ENCODE measurements at places on chromosomes 4 and X.

- DNase-seq, result no peak
These were observed 18.7 kb upstream of the GALNTL6 start for GRCh38 chr4:171794528-171794927.

DNA sequence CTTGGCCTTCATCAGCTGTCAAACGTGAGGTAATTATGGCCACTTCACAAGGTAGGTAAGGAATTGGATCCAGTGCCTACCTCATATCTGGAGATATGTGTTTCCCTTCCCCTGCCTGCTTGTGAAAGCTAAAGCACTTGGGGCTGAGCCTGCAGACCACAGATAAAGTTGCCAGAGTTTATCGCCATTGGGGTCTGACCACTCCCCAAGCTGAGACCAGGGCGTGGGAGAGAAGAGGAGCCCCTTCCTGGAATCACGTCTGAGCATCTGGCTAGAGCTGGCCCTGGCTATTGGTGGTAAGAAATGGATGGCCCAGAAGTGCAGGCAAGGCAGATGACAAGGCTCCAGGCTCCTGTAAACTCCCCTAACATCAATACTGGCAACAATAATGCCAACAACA lies 2.7 kb downstream of the ALAS2 start:
- no peak for DNase-seq

DNA sequence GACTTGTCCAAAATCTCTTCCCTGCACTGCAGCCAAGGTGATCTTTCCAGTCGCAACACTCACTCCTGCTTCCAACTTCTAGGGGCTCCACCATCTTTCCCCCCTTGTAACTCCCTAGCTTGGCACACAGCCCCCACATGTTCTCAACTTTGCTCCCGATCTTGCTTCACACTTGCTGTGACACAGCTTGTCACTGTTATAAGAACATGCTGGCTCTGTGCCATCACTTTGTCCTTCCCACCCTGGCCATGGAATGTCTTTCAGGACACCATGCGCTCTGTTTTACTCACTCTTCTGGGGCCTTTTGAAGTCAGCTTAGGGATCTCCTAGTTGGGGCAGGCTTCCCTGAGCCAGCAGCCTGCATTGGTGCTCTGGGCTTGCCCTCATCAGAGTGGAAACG lies 2.5 kb downstream of the NSDHL start:
- no peak for DNase-seq

DNA sequence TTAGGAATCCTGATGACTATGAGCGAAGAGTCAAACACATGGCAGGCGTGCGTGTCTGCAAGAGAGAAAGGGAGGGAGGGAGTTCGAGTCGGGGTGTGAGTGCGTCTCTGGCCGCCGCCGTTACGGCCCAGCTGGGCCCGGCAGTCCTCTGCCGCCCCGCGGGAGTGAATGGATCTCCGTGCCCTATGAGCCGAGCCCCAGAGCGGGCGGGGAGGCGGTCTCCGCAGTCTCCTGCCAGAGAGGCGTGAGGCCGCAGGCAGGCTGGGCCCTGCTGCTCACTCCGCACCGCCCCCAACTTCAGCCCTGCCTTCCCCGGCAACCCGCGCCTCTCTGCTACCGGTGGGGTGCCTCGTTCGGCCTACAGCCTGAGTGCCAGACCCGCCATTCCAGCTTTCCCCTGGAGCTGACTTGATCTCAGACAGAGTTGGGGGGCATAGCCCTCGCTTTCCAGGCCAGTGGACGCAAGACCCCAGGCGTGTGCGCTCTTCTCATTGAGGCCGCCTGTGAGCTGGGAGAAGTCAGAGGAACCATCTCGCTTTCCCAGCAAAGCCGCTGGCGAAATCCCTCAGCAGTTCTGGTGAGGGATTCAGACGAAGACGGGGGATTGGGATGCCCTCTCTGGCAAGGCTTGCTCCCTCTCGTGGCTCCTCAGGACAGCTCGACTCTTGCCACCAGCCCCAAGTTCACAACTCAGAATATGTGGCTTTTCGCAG lies 1.4 kb downstream of the SLC16A2 start:
- DNase-seq, result no peak

DNA sequence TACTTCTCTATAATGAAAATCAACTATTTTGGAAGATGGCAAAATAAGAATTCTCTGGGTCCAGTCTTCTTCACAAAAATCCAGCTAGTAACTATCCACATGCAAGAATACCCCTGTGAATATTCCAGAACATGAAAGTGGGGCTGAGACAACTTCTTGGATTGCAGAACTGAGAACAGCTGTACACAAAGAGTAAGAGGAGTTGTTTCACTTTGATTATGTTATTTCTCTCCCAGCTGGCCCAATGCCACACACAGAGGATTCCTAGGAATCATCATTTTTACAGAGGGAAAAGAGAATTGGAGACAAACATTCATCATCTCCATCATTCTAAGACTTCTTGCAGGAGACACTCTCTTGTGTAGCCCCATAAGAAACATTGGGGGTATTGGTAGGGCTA lies 782.2 kb upstream of the LCORL start:
- no peak for DNase-seq

DNA sequence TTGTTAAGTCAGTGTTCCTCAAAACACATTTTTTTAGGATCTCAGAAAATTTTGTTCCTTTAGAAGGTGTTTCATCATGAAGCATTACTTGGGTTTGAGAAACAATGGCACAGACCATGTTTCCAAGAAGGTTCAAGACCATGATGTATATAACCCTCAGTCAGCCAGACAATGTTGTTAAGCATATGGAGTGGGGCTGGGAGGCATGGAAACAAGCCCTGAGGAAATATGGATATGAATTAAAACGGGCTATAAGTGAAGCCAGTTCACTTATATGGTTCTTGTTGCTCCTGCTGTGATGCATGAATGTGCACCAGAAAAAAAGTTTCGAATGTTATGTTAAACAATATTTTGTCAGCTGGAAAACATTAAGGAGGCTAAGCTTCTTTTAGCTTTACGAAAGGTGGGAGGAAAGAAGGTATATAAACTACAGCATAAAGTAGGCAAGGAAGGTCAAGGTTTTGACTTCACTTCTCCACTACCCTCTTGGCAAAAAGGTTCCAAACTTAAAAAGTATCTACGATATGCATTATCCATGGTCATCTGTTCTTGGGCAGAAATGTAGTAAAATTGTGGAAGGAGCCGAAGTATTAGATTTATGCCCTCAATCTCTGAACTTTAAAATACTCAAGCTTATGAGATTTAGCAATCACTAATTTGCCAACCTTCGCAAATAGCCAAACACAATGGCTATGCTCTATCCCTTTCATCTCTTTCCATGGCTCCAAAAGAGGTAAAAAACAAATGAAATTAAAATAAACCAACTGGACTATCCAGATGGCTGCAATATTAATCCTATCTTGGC lies 277.3 kb downstream of the CHIC1 start:
- DNase-seq, result no peak

DNA sequence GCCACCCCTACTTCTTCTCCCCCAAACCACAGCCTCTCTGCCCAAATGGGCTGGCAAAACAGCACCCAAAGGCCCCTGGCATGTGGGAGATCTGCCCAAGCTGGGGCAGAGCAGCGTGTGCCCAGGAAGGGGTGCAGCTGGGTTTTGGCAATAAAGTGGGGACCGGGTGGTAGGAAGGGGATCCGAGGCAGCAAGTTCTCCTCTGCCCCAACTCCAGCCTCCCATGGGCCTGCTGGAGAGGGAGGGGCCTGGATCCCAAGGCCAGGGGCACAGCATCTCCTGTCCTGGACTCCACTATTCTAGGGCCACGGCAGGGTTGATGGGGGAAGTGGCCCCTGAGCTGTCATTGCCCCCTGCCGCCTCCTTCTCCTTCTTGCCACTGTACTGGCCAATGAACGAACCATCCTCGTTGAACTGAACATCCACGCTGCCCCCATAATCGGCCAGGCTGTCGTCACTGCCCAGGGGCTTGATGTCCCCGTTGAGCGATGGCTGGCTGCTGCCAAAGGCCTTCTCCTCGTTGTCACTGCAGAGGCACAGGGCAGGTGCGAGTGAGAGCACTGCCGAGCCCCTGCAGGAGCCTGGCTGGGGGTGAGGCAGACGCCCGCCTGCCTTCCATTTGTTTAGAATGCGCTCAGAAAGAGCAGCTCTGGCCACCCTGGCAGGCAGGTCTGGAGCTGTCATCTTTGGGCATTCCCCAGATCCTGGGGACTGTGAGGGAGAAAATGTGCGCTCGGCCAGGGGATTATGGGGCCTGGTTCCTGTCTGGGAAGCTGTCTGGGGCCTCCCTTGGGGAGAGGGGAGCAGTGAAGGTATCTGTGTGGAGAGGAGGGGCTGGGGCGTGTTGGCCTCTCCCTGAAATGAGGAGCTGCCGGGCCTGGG lies 23.4 kb downstream of the L1CAM start:
- no peak for DNase-seq

GRCh38 chr4:30616942-30617646 lies 103.1 kb upstream of the PCDH7 start:
- DNase-seq, result no peak

- no peak for DNase-seq
These were observed 14.9 kb upstream of the CDKN2AIP start for GRCh38 chr4:183429489-183429888.

- no peak for DNase-seq
These were observed 4.3 kb downstream of the WDR44 start for GRCh38 chrX:118350221-118350620.

GRCh38 chrX:108199691-108200090 lies 108.1 kb downstream of the ATG4A start:
- no peak for DNase-seq

GRCh38 chrX:118545510-118545909 lies 49.9 kb downstream of the DOCK11 start:
- DNase-seq, result no peak

DNA sequence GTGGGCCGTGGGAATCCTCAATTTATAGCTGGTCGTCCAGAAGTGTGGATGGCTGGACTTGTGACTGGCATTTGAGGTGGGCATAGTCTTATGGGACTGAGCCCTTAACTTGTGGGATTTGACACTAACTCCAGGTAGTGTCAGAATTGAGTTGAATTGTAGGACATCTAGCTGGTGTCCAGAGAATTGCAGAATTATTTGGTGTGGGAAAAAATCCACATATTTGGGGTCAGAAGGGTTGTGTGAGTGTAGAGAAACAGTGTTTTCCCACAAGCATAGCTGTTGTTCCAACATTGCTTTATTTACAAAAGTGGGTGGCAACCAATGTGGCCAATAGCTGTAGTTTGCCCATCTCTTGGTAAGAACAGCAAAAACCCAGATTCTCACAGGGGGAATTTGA lies 91.3 kb downstream of the MOSPD2 start:
- DNase-seq, result no peak

- no peak for DNase-seq
These were observed 1995.9 kb downstream of the C4orf33 start for GRCh38 chr4:131091896-131092295.

- DNase-seq, result no peak
These were observed 3.5 kb downstream of the HGFAC start for GRCh38 chr4:3445111-3445820.
